ENCODE measurements at places on chromosomes 7 and 10.

DNA sequence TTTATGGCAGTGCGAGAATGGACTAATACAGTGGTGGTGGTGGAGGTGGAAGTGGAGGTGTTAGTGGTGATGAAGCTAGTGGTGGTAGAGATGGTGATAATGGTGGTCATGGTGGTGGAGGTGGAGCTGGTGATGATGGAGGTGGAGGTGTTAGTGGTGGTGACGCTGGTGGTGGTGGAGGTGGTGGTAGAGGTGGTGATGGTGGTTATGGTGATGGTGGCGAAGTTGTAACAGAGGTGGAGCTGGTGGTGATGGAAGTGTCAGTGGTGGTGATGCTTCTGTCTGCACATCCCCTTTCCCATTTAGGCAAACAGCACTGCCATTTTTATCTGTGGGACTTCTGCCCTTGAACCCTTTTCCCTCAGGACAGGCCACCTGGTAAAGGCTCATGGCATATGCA lies 7.4 kb upstream of the PTPRN2 start:
- no peak for DNase-seq

DNA sequence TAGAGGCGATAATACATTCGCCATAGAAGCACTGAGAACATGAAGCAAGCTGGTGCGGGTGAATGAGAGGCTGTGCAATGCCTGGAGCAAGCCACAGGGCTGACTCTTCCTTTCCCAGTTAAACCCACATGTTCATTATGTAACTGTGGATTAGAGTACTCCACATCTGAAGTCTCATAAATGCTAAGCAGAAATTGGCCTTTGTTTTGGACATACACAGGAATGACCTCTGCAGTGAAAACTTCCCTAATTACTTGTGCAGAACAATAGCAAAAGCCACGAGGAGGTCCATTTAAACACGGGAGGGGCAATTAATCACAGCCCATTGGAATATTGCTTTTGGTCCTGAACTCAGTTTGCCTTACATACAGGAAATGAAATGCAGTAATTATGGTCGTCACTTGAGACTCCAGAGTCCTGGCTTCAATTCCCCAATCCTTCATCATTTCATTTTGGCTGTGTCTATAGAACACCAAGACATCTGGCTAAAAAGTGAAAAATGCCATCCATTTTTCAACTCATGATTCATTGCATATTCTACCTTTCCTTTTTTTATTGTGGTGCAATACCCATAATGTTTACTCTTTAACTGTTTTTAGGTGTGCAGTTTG lies 78.7 kb upstream of the CXCL12 start:
- DNase-seq, result no peak

- DNase-seq, result no peak
These were observed 31.8 kb downstream of the CRHR2 start for GRCh38 chr7:30650421-30650808.

GRCh38 chr10:98367604-98368451 lies 47.2 kb downstream of the PYROXD2 start:
- DNase-seq, result no peak

DNA sequence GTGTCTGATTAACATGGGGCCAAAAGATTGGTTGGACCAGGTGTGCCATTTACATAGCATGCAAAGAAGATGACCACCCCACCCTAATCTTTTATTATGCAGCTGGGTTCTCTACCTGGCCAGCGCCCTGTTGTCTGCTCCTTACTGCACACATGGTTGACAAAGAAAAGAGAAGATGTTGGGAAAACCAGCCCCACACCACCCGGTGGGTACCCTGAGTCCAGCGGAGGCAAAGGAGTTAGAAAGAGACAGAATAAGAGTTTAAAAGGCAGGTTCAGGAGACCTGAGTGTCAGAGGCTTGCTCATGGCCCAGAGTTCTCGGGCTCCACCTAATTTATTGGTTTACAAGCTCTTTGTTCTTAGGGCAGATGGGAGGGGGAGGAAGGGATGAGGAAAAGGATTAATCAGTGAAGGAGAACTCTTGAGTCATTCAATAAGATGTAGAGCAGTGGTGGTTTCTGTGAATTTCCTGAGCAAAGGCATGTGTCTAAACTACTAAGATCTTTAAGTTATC lies 24.1 kb upstream of the ABCA13 start:
- DNase-seq, result no peak
